Activated naive CD8-positive, alpha-beta T cell treated with anti-CD3 and anti-CD28 coated beads, Interleukin-2, amount 10 ng/mL, durations not matched to agents 7 days and 5 days (primary cell): ENCODE measurements at places on chromosomes 12 and 14. TPM values are rescaled to one million over a fixed set of nuclear protein-coding genes. Genes with fewer than 3 reads are reported as not detected.

GRCh38 chr12:98763656-98764055 is 118.6 kb downstream of the APAF1 start:
- no peaks in the 10 kb centered on the region for H3K36me3 ChIP-seq
- no peaks in the 10 kb centered on the region for H3K4me1 ChIP-seq
- no peak overlapping the region for H3K4me3 ChIP-seq
- H3K27me3 ChIP-seq = peaks cover 7% of the 10 kb centered on the region

GRCh38 chr12:131980263-131980662 is 30.5 kb downstream of the EP400 start:
- H3K27me3 ChIP-seq = no peaks in the 10 kb centered on the region
- no peak overlapping the region for H3K4me3 ChIP-seq
- peaks cover 3% of the 10 kb centered on the region for H3K36me3 ChIP-seq

The CYP46A1 gene
- total RNA-seq = 0.33 TPM

- H3K4me3 ChIP-seq = no peak overlapping the region
- peaks cover 4% of the 10 kb centered on the region for H3K27me3 ChIP-seq
- H3K4me1 ChIP-seq = no peaks in the 10 kb centered on the region
- no peaks in the 10 kb centered on the region for H3K36me3 ChIP-seq
- DNase-seq = no peak
- H3K27ac ChIP-seq = no peak overlapping the region
These were observed 365.1 kb upstream of the SFSWAP start for GRCh38 chr12:131345521-131346436.

DNA sequence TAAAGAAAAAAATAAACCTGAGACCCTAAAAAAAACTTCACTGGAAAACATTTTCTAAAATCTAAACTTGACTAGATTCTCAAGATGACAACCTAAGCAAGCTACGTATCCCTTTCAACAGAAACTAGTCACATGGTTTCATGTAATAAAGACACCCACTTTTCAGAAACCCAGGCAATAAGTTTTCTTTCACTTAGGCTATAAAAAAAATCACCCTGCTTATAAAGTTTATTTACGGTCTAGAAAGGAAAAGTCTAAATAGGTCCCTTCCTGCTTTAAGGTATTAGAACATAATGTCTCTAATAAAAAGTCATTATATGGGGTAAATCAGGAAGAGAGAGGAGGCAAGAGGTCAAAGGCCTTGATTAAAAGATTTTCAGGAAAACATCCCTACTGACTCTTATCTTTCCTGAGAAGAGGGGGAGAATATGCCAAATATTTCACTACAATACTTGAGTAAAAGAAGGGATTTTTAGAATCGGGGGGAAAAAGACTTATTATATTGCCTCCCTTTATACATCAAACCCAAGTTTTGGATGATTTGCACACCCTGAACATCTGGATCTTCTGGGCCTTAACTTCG is 9.5 kb downstream of the CLIP1 start:
- peaks cover 16% of the 10 kb centered on the region for H3K4me1 ChIP-seq
- H3K27me3 ChIP-seq = no peaks in the 10 kb centered on the region

The PTPRR gene
- total RNA-seq = not detected

DNA sequence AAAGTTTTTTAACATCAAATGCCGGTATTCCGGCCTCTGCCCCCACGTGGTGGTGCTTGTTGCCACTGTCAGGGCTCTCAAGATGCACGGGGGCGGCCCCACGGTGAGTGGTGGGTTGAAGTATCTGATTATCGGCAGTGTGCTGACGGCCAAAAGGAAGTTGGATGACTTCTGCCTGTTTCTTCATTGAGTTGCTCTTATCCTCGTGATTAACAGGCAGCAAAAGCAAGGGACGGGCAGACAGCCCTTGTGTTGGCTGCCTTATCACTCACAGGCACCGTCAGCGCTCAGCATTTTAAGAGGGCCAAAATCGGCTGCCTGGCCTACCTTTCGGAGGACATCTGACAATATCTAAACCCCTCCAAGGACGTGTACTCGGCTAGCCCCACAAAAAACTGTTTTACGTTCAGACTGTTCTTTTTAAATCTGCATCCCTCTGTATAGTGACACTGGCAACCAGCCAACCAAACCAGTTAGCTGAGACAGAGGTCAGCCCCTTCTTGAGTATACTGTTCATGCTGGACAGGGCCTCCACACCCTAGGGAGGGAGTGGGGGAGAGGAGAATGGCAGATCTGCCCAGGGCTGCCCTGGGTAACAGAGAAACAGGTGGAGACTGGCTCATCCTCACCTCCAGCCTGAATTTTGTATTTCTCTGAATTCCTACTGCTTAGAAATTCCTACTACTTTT is 22.9 kb upstream of the AKAP5 start:
- H3K27ac ChIP-seq = no peak overlapping the region
- H3K4me3 ChIP-seq = no peak overlapping the region
- no peaks in the 10 kb centered on the region for H3K27me3 ChIP-seq
- H3K4me1 ChIP-seq = peaks cover 33% of the 10 kb centered on the region
